Astrocyte (in vitro differentiated cells and primary cell): ENCODE measurements at places on chromosomes 4 and X. TPM values are rescaled to one million over a fixed set of nuclear protein-coding genes. Genes with fewer than 3 reads are reported as not detected.

Gene CT45A10
- not detected in 2 replicates for total RNA-seq

Gene FAM47E
- total RNA-seq: 0.54 and 0.84 TPM in 2 replicates

Gene NPY2R
- 0.09 TPM in 1 of 2 replicates, not detected in the other for total RNA-seq

Gene MAGEA11
- not detected in 2 replicates for total RNA-seq

Gene IL2
- not detected in 2 replicates for total RNA-seq

Gene CYTL1
- 9.2 and 9.6 TPM in 2 replicates for total RNA-seq

Gene RHOH
- total RNA-seq: not detected in 2 replicates

Gene MTCP1
- 8.9 and 9.1 TPM in 2 replicates for total RNA-seq

Gene EGFL6
- 0.18 TPM in 1 of 2 replicates, not detected in the other for total RNA-seq

Gene TLR10
- total RNA-seq: not detected in 2 replicates

Gene CSN2
- total RNA-seq: not detected in 2 replicates

Gene SSX1
- total RNA-seq: not detected in 2 replicates

Gene S100G
- not detected in 2 replicates for total RNA-seq

Gene TRO
- 83.9 and 86.6 TPM in 2 replicates for total RNA-seq

Gene TBCK
- total RNA-seq: 25.8 and 27.9 TPM in 2 replicates

Gene MAGEB10
- total RNA-seq: not detected in 2 replicates

Gene MAGEA1
- total RNA-seq: not detected in 2 replicates

Gene RASSF6
- total RNA-seq: 0.07 and 0.14 TPM in 2 replicates

DNA sequence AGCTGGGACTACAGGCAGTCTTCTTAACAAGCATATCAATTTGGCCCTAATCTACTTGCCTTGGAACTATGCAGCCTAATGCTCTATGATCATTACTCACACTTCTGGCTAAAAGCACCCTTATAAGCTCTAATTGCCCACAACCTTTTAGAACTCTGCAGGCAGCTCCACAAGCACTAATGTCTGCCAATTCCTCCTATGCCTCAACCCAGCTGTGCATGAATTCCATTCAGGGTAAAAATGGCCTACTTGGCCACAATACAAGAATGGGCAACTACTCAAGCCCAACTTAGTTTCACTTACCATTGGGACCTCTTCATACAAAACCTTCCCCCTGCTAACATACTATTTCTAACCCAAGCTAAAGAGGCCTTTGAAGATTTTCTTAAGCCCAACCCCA lies 51.7 kb downstream of the ZNF718 start:
- no peak for DNase-seq
- no peak overlapping the region for H3K27ac ChIP-seq
- no peaks in the 10 kb centered on the region for H3K36me3 ChIP-seq
- H3K27me3 ChIP-seq: no peaks in the 10 kb centered on the region
- H3K4me3 ChIP-seq: no peak overlapping the region

GRCh38 chr4:2787230-2788100 lies 5.4 kb upstream of the SH3BP2 start:
- no peak overlapping the region for H3K4me3 ChIP-seq
- H3K4me1 ChIP-seq: no peaks in the 10 kb centered on the region
- no peaks in the 10 kb centered on the region for H3K36me3 ChIP-seq
- peaks cover 3% of the 10 kb centered on the region for H3K27me3 ChIP-seq

- no peaks in the 10 kb centered on the region for H3K4me1 ChIP-seq
- no peak for DNase-seq
- no peak overlapping the region for H3K4me3 ChIP-seq
Observed at GRCh38 chrX:95762716-95763115, 921.9 kb upstream of the DIAPH2 start.

- H3K27me3 ChIP-seq: no peaks in the 10 kb centered on the region
- DNase-seq: peak; percentile 82
- peak overlapping the region; percentile 72 for H3K27ac ChIP-seq
- H3K4me3 ChIP-seq: peak overlapping the region; percentile 5
- H3K4me1 ChIP-seq: peaks cover 16% of the 10 kb centered on the region
- peaks cover 2% of the 10 kb centered on the region for H3K36me3 ChIP-seq
Observed at GRCh38 chr4:39933671-39934590, 43.8 kb downstream of the PDS5A start.

DNA sequence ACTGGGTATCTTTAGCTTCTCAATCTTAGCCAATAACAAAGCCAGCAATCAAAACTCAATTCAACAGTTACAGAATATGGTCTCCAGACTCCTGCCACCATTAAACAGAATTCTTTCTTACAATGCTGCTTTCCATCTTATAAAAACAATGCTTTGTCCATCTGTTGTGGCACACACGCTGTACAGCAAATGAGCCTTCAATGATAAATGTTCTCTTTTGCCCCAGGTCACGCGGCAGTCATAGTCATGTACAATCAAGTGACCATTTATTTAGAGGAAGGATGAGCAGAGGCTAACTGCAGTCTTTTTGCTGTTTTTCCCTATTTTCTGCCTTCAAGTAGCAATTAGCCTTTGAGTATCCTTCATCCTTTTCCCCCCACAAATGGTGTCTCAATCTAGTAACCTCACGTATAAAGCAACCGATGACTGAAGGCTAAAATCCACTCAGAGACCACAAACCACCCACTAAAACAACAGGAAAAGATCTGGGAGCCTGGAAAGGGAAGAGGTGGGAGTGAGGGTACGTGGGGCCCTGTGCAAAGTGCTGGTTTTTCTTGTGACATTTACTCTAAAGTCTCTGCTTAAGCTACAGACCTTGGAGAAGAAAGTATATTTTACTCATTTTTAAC lies 24.4 kb downstream of the TRIM2 start:
- H3K27me3 ChIP-seq: no peaks in the 10 kb centered on the region
- H3K27ac ChIP-seq: no peak overlapping the region
- H3K4me3 ChIP-seq: no peak overlapping the region
- DNase-seq: no peak

DNA sequence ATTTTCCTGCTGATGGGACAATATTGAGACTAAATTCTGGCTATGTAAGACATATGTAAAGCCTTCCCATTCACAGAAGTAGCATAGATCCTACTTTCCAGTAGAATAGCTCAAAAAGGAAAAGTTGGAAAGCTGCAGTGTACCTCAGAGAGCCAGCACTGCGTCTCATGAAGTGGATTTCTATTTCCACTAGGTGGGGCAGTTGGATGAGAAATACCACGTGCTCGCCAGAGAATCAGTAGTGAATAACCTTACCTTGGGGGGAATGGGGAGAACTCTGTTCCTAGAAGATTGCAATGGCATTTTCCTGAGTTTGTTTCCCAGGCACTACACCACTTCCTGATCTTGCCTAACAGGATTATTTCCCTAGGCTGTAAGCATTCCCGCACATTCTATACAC lies 907.1 kb downstream of the FSTL5 start:
- H3K27ac ChIP-seq: no peak overlapping the region
- H3K36me3 ChIP-seq: no peaks in the 10 kb centered on the region
- no peak overlapping the region for H3K4me3 ChIP-seq
- H3K4me1 ChIP-seq: no peaks in the 10 kb centered on the region

DNA sequence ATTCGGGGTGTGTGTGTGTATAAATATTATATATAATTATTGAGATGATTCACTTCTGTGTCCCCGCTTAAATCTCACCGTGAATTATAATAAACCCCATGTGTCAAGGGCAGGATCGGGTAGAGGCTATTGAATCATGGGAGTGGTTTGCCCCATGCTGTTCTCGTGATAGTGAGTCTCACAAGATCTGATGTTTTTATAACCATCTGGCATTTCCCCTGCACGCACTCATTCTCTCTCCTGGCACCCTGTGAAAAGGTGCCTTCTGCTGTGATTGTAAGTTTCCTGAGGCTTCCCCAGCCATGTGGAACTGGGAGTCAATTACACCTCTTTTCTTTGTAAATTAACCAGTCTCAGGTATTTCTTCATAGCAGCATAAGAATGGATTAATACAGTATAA lies 851.4 kb upstream of the AGA start:
- no peaks in the 10 kb centered on the region for H3K27me3 ChIP-seq
- DNase-seq: no peak
- H3K27ac ChIP-seq: no peak overlapping the region
- H3K36me3 ChIP-seq: no peaks in the 10 kb centered on the region

GRCh38 chr4:84500386-84501201 lies 1.5 kb upstream of the NKX6-1 start:
- H3K27ac ChIP-seq: no peak overlapping the region
- no peaks in the 10 kb centered on the region for H3K4me1 ChIP-seq
- H3K4me3 ChIP-seq: no peak overlapping the region
- peaks cover 64% of the 10 kb centered on the region for H3K27me3 ChIP-seq

GRCh38 chr4:130808492-130808891 lies 1712.5 kb downstream of the C4orf33 start:
- no peaks in the 10 kb centered on the region for H3K4me1 ChIP-seq
- no peak for DNase-seq
- no peaks in the 10 kb centered on the region for H3K36me3 ChIP-seq
- no peaks in the 10 kb centered on the region for H3K27me3 ChIP-seq
- H3K27ac ChIP-seq: no peak overlapping the region
- H3K4me3 ChIP-seq: no peak overlapping the region

GRCh38 chr4:189021831-189022230 lies 882.6 kb downstream of the TRIML1 start:
- H3K27me3 ChIP-seq: no peaks in the 10 kb centered on the region
- H3K36me3 ChIP-seq: no peaks in the 10 kb centered on the region
- H3K4me3 ChIP-seq: no peak overlapping the region
- peaks cover 3% of the 10 kb centered on the region for H3K4me1 ChIP-seq
- no peak overlapping the region for H3K27ac ChIP-seq
- no peak for DNase-seq

- no peak overlapping the region for H3K27ac ChIP-seq
- H3K27me3 ChIP-seq: no peaks in the 10 kb centered on the region
- H3K36me3 ChIP-seq: no peaks in the 10 kb centered on the region
- peak; percentile 20 for DNase-seq
- H3K4me3 ChIP-seq: no peak overlapping the region
Observed at GRCh38 chrX:3717742-3718420, 4.4 kb upstream of the PRKX start.

DNA sequence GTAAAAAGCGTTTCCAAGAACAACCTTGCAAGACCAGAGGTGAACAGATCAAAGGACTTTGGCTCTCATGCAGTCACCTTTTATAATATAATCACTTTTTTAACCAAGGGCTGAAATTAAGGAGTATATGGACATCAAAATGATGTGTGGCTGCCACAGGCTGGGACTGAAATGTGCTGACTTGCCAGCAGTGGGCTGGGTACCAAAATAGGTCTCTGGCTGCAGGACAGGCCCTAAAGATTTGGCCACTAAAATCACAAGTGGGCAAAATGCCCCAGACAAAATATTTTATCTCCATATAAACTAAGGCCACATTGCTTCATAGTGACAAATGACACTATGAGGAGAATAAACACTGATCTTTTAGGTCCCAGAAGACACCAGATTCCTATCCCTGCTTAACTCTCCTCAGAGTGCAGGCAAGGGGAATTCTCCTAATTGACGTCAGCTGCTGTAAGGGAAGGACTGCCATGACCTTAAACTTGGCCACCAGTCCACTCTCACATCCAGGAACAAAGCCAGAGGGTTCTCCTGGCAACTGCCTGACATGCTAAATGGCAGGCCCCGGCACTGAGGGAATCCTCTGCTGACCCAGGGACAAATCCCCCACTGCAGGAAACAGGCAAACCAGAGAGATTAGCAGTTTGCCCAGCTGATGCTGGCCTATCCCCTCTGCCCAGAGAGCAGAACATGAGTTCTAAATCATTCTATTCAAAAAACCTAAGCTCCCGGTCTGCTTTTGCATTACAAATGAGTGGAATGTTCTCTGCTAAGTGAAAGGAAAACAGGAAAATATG lies 155.8 kb downstream of the PPP3CA start:
- peaks cover 6% of the 10 kb centered on the region for H3K4me1 ChIP-seq
- peak overlapping the region; percentile 18 for H3K27ac ChIP-seq
- no peak overlapping the region for H3K4me3 ChIP-seq
- H3K36me3 ChIP-seq: no peaks in the 10 kb centered on the region
- H3K27me3 ChIP-seq: no peaks in the 10 kb centered on the region

- no peak overlapping the region for H3K4me3 ChIP-seq
- no peak overlapping the region for H3K27ac ChIP-seq
- no peak for DNase-seq
- H3K36me3 ChIP-seq: no peaks in the 10 kb centered on the region
Observed at GRCh38 chrX:389021-389441, 2.3 kb upstream of the PPP2R3B start.

GRCh38 chr4:180285796-180286195 lies 1957.4 kb upstream of the TENM3 start:
- H3K4me3 ChIP-seq: no peak overlapping the region
- DNase-seq: no peak
- H3K27ac ChIP-seq: no peak overlapping the region
- H3K36me3 ChIP-seq: no peaks in the 10 kb centered on the region

GRCh38 chrX:51837921-51838320 lies 55.5 kb upstream of the MAGED1 start:
- H3K27me3 ChIP-seq: no peaks in the 10 kb centered on the region
- no peaks in the 10 kb centered on the region for H3K4me1 ChIP-seq
- peak; percentile 29 for DNase-seq
- H3K36me3 ChIP-seq: no peaks in the 10 kb centered on the region
- no peak overlapping the region for H3K27ac ChIP-seq

GRCh38 chrX:41664375-41664901 lies 24.3 kb upstream of the GPR34 start:
- no peaks in the 10 kb centered on the region for H3K4me1 ChIP-seq
- H3K36me3 ChIP-seq: no peaks in the 10 kb centered on the region
- H3K27ac ChIP-seq: no peak overlapping the region
- no peak for DNase-seq
- H3K4me3 ChIP-seq: no peak overlapping the region
- no peaks in the 10 kb centered on the region for H3K27me3 ChIP-seq

DNA sequence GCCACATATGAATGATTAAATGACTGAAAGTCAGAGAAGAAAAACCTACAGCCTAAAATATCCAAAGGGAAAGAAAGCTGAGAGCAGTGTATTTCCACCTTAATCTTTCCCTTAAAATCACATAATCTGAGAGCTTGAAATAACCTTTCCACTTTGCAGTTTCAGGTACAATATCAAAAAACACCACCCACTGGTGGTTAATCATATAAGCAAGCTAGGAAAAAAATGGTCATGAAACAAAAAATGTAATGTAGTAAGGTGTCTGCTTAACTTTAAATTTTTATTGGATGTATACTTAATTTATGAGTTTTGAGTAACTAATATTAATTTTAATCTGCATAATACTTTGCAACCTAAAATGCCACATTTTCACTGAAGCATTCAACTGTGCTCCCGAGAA lies 3.2 kb downstream of the PRDM5 start:
- no peak overlapping the region for H3K27ac ChIP-seq
- H3K4me3 ChIP-seq: no peak overlapping the region
- DNase-seq: no peak
- peaks cover 6% of the 10 kb centered on the region for H3K4me1 ChIP-seq
- no peaks in the 10 kb centered on the region for H3K36me3 ChIP-seq
- no peaks in the 10 kb centered on the region for H3K27me3 ChIP-seq

DNA sequence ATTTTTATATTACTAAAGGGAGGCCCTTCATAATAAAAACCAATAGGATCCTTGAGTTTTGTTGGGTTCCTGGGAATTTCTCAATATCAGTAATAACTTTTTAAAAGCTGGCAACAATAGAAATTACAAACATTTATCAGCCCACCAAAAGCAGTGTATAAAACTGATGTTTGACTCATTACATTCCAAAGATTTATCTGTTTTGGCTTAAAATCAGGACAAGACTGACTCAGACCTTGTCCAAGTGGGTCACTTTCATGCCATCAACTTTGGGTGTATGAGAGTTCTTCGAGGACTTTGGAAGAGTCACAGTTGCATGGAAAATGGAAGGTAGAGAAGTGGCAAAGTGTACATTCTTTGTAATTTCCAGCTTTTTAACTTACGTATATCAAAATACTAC lies 102.8 kb downstream of the FRMPD4 start:
- H3K4me1 ChIP-seq: peaks cover 7% of the 10 kb centered on the region
- no peak overlapping the region for H3K4me3 ChIP-seq
- H3K36me3 ChIP-seq: no peaks in the 10 kb centered on the region

- H3K27me3 ChIP-seq: no peaks in the 10 kb centered on the region
- H3K4me1 ChIP-seq: no peaks in the 10 kb centered on the region
Observed at GRCh38 chrX:86066998-86067397, 19.6 kb upstream of the CHM start.
